CD8-positive, alpha-beta memory T cell (primary cell): ENCODE measurements at places on chromosomes 1 and 21. TPM values are rescaled to one million over a fixed set of nuclear protein-coding genes. Genes with fewer than 3 reads are reported as not detected.

- no peak overlapping the region for H3K27ac ChIP-seq
- no peaks in the 10 kb centered on the region for H3K27me3 ChIP-seq
- H3K36me3 ChIP-seq = peaks cover 27% of the 10 kb centered on the region
- H3K4me1 ChIP-seq = no peaks in the 10 kb centered on the region
- no peak for DNase-seq
These were observed 37.4 kb upstream of the C1orf198 start for GRCh38 chr1:230905733-230906132.

The PFKL gene
- 122 TPM for total RNA-seq

The NBPF4 gene
- 0.11 TPM for total RNA-seq

GRCh38 chr1:109499081-109499480, 5.2 kb downstream of the CYB561D1 start:
- peaks cover 95% of the 10 kb centered on the region for H3K4me1 ChIP-seq
- no peak overlapping the region for H3K27ac ChIP-seq
- peak; percentile 28 for DNase-seq
- no peak overlapping the region for H3K4me3 ChIP-seq

GRCh38 chr1:111462370-111463028, 11.3 kb upstream of the C1orf162 start:
- H3K36me3 ChIP-seq = peaks cover 20% of the 10 kb centered on the region
- peak overlapping the region; percentile 21 for H3K27ac ChIP-seq
- H3K4me1 ChIP-seq = no peaks in the 10 kb centered on the region
- H3K4me3 ChIP-seq = no peak overlapping the region
- DNase-seq = no peak
- no peaks in the 10 kb centered on the region for H3K27me3 ChIP-seq

DNA sequence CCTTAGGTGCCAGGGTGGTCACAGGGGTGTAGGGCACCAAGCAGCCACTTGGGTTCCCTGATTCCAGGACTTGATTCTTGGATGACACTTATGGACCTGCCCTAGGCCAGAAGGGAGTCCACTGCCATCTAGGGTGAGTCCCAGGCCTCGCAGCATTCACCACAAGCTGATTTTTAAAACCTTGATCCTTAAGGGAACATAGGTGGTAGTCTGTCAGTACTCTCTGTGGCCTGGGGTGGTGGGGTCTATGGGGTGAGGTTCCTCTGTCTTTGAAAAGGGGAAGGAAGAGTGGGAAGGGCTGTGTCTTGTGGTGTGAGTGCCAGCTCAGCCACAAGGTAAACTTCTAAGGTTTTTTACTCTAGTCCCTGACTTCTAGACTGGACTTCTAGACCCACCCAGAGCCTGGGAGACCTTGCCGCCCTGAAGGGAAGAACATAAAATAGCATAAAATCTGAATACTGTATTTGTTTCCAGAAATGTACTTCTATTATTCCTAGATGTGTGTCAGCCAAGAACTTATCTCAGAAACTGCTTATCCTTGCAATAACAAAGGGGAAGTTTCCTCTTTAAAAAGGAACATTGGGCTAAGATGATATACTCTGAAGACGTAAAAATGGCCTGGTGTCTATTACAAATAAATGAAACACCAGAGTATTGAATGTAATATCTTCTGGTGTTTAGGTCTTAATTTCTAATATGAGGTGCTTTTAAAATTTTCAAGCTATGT, 757.3 kb downstream of the LTN1 start:
- H3K36me3 ChIP-seq = no peaks in the 10 kb centered on the region
- no peak for DNase-seq
- H3K27ac ChIP-seq = no peak overlapping the region
- H3K4me1 ChIP-seq = no peaks in the 10 kb centered on the region
- no peaks in the 10 kb centered on the region for H3K27me3 ChIP-seq

- no peak overlapping the region for H3K4me3 ChIP-seq
- no peaks in the 10 kb centered on the region for H3K4me1 ChIP-seq
These were observed 43.5 kb downstream of the PROX1 start for GRCh38 chr1:214031267-214031650.

- H3K27ac ChIP-seq = no peak overlapping the region
- H3K36me3 ChIP-seq = peaks cover 3% of the 10 kb centered on the region
- no peak overlapping the region for H3K4me3 ChIP-seq
These were observed 107.0 kb downstream of the TGFBR3 start for GRCh38 chr1:91778964-91779363.

DNA sequence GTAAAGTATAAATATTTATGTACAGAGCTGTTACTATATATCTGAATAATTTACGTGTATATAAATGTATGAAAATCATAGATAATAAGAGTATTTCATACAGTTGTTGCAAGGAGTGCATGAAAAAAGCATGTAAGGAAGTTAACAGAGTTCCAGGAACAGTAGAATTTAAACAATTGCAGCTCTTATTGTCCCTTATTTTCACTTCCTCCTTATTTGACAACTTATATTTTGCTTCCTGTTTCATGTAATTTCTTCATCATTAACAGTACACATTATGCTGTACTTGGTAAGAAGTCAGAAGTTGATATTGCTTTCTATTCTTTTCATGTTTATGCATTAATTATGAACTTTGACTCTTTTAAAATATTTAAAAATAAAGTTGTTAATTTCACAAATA, 681.5 kb downstream of the LRRIQ3 start:
- no peaks in the 10 kb centered on the region for H3K36me3 ChIP-seq
- H3K4me1 ChIP-seq = no peaks in the 10 kb centered on the region
- H3K4me3 ChIP-seq = no peak overlapping the region
- H3K27me3 ChIP-seq = no peaks in the 10 kb centered on the region

DNA sequence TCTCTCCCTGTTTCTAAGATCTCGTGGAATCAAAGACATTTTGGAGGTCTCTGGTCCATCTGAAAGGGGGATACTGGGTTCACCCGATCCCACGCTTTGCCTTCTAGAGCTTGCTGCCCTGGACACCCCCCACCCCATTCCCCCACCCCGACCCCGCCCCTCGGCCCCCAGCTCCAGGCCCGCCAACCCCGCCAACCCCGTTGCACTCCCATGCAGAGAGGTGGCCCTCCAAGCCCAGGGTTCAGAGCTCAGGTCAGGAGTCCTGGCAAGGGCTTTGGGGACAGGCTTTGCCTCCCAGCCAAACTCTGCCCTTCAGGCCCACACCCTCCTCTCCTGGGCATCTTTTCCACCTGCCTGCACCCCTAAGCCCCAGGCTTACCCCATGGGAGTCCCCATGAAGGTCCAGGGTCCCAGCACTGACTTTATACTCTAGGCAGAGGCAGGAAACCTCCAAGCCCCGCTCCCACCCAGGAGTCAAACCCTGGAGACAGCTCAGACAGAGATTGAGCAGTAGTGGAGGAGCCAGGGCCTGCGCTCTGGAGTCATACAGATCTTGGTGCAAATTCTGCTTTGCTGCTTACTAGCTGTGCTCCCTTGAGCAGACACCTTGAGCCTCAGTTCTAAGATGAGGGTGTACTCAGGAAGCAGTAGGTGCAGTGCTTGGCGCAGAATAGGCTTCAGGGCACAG, 155.9 kb downstream of the FOXD2 start:
- H3K36me3 ChIP-seq = no peaks in the 10 kb centered on the region
- peaks cover 19% of the 10 kb centered on the region for H3K27me3 ChIP-seq
- no peak overlapping the region for H3K27ac ChIP-seq

DNA sequence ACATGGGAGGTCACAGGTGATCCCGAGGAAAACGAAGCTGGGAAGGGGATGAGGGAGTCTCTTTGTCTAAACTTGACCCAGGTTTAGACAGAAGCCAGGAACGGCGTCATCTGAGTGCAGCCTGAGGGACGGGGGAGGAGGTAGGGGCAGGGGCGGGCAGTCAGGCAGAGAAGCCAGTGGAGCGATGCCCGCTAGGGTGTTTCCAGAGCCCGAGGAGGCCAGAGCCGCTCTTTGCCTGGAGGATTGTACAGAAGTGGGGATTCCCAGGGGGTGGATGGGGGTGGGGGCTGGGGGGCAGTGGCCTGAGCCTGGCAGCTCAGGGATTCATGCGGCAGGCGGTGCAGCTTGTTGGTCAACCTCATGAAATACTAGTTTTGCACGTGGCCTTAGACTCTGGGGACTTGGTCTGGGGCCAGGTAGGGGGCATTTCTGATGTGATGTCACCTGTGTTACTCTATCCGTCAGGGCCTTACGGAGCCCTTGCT, 58.4 kb downstream of the VPS26C start:
- no peak overlapping the region for H3K4me3 ChIP-seq
- H3K4me1 ChIP-seq = no peaks in the 10 kb centered on the region
- H3K36me3 ChIP-seq = no peaks in the 10 kb centered on the region
- no peak for DNase-seq
- no peak overlapping the region for H3K27ac ChIP-seq
- H3K27me3 ChIP-seq = no peaks in the 10 kb centered on the region

DNA sequence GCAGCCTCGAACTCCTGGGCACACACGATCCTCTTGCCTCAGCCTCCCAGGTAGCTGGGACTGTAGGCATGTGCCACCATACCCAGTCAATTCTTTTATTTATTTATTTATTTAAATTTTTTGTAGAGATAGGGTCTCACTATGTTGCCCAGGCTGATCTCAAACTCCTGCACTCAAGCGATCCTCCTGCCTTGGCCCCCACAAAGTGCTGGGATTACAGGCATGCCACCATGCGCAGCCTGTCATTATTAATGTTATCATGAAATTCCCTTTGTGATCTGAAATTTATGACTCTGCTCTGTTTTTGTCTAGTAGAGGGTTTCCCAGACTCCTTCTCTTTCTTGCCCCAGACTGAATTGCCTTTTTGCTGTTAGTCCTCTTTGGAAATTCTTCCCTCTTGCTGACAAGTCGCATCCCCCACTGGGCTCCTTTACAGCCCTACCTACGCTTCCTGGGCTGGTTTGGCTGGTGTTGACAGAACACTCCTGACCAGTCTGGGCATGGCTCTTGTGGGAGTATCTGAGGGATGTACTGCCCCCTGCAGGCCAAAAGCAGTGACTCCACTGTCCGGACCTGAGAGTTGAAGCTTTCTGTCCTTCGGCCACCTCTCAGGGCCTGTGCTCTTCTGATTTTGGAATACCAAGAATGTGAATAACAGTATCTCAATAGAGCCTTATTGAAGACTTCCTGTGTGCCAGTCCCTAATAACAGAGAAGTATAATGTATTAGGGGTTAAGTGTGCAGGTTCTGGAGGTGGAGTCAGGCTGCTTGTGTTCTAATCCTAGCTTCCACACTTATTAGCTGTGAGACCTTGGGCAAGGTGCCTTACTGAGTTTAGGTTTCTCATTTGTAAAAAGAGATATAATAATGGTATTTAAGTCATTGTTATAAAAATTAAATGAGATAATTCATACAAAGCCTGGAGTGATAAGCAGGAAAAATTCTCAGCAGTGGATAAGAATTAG, 28.2 kb downstream of the TCEANC2 start:
- H3K4me1 ChIP-seq = no peaks in the 10 kb centered on the region
- H3K4me3 ChIP-seq = no peak overlapping the region
- no peaks in the 10 kb centered on the region for H3K36me3 ChIP-seq
- DNase-seq = peak; percentile 33
- no peaks in the 10 kb centered on the region for H3K27me3 ChIP-seq

DNA sequence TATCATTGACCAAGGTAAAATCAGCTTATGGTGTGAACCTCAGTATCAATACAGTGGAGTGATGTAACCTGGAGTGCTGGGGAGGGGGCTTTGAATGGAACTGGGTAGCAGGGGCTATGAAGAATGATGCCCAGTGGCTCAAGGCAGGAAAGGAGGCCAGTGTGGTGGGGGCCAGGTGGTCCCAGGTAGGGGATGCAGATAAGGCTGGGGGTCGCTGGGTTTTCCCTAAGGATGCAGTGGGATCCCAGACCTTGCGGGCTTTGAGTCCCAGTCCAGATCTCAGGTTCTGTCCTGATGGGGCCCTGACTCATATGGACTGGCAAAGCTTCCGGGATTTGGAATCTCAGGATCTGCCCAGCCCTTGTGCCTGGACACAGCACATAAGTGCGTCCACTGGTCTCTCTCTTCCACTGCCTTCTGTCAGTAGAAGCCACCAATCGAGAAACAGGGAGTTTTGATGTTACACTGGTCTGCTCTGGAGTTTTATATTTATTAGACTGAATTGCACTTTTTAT, 52.0 kb downstream of the S100B start:
- H3K36me3 ChIP-seq = peaks cover 5% of the 10 kb centered on the region
- peak overlapping the region; percentile 19 for H3K4me3 ChIP-seq
- H3K27ac ChIP-seq = no peak overlapping the region

GRCh38 chr1:1306661-1307260, 969 bp downstream of the ACAP3 start:
- H3K27ac ChIP-seq = peak overlapping the region; percentile 57
- no peak for DNase-seq
- no peaks in the 10 kb centered on the region for H3K27me3 ChIP-seq
- peak overlapping the region; percentile 62 for H3K4me3 ChIP-seq

The CDK11A gene
- 70.7 TPM for total RNA-seq

GRCh38 chr1:18807334-18808063, 52.0 kb downstream of the TAS1R2 start:
- H3K27ac ChIP-seq = peak overlapping the region; percentile 43
- H3K4me1 ChIP-seq = no peaks in the 10 kb centered on the region
- H3K27me3 ChIP-seq = peaks cover 6% of the 10 kb centered on the region
- no peaks in the 10 kb centered on the region for H3K36me3 ChIP-seq

The AMY1B gene
- total RNA-seq = not detected

- H3K36me3 ChIP-seq = no peaks in the 10 kb centered on the region
- peaks cover 5% of the 10 kb centered on the region for H3K27me3 ChIP-seq
- DNase-seq = no peak
- H3K4me3 ChIP-seq = no peak overlapping the region
- H3K27ac ChIP-seq = no peak overlapping the region
- H3K4me1 ChIP-seq = peaks cover 4% of the 10 kb centered on the region
These were observed 4.3 kb downstream of the INSRR start for GRCh38 chr1:156854634-156855033.
